ENCODE measurements at places on chromosomes 16 and 17.

DNA sequence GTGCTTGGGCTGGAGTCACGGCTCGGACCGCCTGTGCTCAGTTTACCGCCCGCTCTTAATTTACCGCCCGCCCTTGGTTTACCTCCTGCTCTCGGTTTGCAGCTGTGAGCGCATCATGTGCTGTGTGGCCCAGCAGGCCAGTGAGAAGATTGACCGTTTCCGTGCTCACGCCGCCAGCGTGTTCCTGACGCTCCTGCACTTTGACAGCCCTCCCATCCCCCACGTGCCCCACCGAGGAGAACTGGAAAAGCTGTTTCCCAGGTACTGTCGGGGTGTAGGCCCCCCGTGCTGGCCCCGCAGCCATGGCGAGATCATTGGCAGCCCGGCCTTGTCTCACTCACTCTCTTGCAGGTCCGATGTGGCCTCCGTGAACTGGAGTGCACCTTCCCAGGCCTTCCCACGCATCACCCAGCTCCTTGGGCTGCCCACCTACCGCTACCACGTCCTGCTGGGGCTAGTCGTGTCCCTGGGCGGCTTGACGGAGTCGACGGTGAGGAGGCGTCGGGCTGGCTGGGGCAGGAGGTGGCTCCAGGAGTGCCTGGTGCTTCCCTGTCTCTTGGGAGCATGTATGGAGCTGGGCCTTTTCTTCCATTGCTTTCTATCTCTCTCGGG is 89.3 kb upstream of the ZNF750 start:
- no peak for DNase-seq

- DNase-seq, result peak; percentile 89
Measured at GRCh38 chr16:85123891-85124635, 11.8 kb upstream of the CIBAR2 start.

GRCh38 chr16:65375651-65376050 is 253.8 kb upstream of the CDH11 start:
- DNase-seq, result peak; percentile 27

- DNase-seq, result peak; percentile 64
Measured at GRCh38 chr16:88144028-88144511, 192.8 kb downstream of the BANP start.

DNA sequence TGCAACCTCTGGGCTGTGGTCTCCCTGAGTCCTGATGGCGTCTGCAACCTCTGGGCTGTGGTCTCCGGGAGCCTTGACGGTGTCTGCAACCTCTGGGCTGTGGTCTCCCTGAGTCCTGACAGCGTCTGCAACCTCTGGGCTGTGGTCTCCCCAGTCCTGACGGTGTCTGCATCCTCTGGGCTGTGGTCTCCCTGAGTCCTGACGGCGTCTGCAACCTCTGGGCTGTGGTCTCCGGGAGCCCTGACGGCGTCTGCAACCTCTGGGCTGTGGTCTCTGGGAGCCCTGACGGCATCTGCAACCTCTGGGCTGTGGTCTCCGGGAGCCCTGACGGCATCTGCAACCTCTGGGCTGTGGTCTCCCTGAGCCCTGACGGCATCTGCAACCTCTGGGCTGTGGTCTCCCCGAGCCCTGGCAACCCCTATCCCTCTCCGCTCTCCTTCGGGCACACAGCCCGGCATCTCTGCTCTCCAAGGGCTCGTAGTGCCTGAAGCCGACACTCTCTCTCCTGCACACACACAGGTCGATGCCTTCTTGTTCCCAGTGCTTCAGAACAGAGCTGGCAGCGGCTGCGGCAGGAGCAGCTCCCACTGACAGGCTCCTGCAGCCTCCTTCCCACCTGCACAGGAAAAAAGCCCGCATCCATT is 45.6 kb downstream of the METRNL start:
- DNase-seq, result no peak

DNA sequence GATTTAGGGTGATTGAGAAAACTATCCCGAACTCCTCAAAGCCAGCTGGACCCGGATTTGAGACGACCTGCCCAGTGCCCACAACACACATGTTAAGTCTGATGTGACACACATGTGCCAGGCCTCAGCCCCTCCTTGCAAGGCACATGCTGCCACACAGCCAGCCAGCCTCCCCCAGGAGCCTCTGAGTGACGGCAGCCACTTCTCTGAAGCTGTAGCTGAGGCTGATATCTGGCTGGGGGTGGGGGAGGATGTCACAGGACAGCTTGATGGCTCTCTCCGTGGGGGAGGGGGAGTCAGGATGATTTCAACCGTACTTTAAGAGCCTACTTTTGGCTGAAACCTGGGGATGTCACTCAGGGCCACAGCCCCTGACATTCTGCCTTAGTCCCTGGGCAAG is 40.9 kb downstream of the SRCIN1 start:
- no peak for DNase-seq

GRCh38 chr16:6484081-6484480 is 848.6 kb upstream of the RBFOX1 start:
- DNase-seq, result no peak

GRCh38 chr17:77530591-77530990 is 389.8 kb downstream of the SEC14L1 start:
- DNase-seq, result no peak

GRCh38 chr17:50527155-50527762 is 5.3 kb upstream of the EPN3 start:
- DNase-seq, result no peak

DNA sequence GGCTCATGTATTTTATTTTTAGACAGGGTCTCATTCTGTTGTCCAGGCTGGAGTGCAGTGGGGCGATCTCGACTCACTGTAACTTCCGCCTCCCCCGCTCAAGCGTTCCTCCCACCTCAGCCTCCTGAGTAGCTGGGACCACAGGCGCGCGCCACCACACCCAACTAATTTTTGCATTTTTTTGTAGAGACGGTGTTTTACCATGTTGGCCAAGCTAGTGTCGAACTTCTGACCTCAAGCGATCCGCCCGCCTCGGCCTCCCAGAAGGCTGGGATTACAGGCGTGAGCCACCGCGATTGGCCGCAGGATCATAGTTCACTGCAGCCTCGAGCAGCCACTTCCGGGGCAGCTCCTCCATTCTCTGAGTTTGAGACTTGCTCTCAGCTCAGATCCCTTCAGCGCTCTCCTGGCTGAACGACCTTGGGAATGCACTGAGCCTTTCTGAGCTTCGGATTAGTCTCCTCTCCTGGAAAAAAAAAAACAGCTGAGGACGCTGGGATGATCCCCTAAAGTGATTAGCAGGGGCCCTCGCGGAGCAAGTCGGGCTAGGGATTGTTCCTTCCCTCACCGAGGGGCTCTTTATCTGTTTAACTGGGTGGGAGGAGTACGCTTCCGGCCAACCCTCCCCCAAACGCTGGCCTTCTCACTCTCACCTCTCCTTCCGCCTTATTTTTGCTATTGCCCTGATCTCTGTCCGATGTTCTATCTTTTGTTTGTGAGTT is 1.1 kb upstream of the PKMYT1 start:
- no peak for DNase-seq

GRCh38 chr16:67862623-67863583 is 9.9 kb upstream of the EDC4 start:
- peak; percentile 90 for DNase-seq

DNA sequence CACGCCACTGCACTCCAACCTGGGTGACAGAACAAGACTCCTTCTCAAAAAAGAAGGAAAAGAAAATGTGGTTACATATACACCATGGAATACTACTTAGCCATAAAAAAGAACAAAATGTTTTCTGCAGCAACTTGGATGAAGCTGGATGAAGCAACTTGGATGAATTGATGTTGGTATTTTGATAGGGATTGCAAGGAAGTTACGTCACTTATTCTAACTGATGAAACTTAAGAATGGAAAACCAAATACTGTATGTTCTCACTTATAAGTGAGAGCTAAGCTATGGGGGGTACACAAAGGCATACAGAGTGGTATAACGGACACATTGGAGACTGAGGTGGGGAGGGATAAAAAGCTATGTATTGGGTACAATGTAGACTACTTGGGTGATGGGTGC is 17.5 kb downstream of the PLA2G10 start:
- no peak for DNase-seq

GRCh38 chr17:32699247-32699646 is 177.7 kb downstream of the MYO1D start:
- no peak for DNase-seq

DNA sequence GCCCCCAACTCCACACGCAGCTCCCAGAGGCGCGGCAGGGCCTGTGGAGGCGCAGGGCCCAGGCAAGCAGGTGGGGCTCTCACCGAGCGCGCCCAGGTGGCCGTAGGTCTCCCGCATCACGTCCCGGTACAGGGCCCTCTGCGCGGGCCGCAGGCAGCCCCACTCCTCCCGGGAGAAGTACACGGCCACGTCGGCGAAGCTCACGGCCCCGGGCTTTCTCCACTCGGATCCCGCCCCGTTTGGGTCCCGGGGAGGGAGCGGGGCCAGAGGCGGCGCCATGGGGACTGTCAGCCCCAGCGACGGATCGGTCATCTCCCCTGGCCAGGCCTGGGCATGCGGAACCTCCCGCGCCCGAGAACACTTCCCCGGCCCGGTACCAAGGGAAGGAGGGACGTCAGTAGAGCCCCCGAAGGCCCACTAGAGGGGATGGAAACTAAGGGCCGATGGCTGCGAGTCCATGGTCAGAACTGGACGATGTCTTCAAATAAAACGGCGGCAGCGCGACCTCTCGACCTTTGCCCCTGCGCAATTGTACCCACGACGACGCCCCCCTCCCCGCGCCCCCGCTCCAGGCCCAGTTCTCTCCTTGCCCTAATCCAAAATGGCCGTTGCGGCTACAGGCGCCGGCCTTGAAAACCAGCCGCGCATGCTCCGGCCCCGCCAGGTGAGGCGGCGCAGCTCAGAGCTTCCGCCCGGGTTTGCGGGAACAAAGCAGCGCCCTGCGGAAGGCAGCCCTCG is at the start of gene ZNF747:
Gene ZNF747 (minus strand): TSS at position 491 of the 738 bp plus-strand sequence. CDS start 179 bp downstream, at position 312.
- DNase-seq, result peak; percentile 82

GRCh38 chr16:57360321-57360935 is 1.8 kb downstream of the CCL22 start:
- no peak for DNase-seq

DNA sequence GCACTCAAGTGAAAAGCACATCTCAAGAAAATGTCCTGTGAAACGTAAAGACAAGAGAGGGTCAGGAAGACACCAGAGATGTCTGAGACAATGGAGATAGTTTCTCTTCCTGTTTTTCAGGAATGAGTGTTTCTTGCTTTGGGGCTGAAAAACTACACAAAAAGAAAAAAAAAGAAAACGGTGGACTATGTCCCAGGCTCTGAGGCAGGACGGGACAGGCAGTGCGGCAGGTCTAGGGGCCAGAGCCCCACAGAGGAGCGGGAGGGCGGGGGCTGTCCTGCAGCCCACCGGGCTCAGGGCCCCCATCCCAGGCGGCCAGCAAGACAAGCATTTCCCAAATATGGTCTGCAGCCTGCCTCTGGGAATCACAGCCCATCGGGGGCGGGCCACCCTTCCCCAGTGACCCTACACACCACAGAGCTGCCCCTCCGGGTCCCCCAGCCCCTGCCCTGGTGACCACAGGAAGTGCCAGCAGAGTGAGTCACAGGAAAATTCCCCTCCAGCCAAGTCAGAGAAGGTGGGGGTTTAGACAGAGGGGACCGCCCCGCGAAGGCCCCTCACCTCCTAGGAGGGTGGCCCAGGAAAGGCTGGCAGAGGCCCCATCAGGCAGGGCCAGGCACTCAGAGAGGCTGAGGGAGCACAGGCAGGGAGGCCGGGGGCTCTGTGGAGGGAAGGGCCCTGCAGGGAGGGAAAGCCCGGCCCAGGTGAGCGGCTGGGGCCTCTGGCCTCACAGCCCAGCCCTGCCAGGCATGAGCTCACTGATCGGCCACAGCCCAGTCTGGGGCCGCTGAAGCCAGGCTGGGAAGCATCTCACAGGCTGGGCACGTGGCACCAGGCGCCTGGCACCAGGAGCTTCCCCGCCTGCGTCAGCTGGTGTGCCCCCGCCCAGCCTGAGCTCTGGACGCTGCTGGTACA is 6.3 kb downstream of the BCAR1 start:
- peak; percentile 93 for DNase-seq
